ENCODE measurements at places on chromosomes 4 and X.

GRCh38 chrX:131217989-131218388, 71.1 kb downstream of the IGSF1 start:
- DNase-seq: no peak

DNA sequence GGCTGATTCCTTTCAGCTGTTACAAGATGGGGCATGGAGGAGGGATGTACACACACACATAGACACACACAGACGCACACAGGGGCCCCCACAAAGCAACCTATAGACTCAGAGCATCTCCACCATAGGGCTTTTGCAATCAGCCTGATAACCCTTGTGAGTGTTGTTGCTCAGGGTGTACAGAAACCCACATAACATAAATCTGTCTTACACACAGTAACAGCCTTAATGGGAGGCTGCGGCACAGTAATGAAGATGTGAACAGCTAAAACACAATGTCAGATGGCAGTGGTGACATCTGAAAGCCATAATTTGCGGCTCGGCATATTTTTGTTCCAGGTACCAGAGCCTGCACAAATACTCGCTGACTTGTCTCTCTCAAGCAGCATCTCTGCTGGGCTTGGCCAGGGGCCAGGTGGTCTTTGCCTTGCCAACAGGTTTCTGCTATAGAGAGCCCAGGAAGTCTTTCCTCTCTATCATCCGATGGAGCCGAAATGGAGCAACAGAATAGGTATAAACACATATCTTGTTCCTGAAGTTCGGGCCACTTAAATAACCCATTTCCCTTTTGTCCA, 357.2 kb upstream of the GATB start:
- no peak for DNase-seq

DNA sequence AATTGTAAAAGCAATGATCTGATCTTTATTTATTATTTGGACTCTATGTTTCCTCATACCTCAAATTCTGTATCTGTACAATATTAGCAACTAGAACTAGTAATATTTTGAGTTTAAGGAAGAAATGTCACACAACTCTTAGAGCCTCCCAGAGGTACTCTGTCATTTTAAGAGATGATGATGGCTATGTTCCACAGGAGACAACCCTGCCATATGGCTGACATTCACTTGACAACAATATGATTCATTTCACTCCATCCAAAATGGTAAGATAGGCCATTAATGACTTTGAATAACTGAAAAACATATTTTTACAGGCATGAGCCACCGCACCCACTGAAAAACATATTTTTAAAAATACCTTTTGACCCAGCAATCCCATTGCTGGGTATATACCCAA, 190.3 kb downstream of the MAML3 start:
- no peak for DNase-seq

DNA sequence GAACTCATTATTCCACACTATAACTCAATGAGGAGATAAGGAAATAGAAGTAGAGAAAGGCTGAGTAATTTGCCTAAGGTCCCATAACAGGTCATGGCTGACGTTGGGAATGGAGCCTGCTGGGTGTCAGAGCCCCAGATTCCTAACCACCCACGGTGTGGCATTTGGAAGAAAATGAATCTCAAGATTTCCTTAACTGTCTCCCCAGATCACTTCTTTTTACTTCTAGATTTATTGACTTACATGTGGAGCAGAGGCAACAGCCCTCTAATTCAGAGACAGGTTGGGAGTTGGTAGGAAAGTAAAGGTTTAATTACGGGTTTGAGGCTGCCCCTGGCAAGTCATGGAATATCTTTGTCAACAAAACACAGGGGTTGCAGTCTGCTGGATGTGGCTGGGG, 134.0 kb downstream of the ARHGAP10 start:
- DNase-seq: no peak

- no peak for DNase-seq
These were observed 42.5 kb upstream of the LEF1 start for GRCh38 chr4:108210989-108211835.

- DNase-seq: no peak
These were observed 1382.0 kb downstream of the FAM133A start for GRCh38 chrX:95055991-95056390.

GRCh38 chrX:110877326-110877725, 81.7 kb upstream of the CHRDL1 start:
- no peak for DNase-seq

- no peak for DNase-seq
These were observed 40.2 kb upstream of the PPP2R3B start for GRCh38 chrX:426881-427280.

DNA sequence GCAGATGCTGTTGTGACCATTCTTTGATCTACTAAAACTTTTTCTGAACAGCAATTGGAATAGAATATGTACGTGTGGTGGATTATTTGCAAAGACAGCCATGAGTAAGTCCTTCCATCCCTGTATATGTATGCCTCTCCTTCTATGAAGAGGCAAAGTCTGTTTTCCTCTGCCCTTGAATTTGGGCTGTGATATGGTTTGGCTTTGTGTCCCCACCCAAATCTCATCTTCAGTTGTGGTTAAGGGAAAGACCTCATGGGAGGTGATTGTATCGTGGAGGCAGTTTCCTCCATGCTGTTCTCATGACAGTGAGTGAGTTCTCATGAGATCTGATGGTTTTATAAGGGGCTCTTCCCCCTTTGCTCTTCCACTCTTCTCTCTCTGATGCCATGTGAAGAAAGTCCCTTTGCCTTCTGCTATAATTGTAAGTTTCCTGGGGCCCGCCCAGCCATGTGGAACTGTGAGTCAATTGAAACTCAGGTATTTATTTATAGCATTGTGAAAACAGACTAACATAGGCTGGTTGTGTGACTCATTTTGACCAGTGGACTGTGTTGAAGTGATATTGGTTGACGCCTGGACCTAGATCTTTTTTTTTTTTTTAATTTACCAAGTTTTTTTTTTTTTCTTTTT, 108.3 kb upstream of the CAMK2D start:
- DNase-seq: peak; percentile 69

DNA sequence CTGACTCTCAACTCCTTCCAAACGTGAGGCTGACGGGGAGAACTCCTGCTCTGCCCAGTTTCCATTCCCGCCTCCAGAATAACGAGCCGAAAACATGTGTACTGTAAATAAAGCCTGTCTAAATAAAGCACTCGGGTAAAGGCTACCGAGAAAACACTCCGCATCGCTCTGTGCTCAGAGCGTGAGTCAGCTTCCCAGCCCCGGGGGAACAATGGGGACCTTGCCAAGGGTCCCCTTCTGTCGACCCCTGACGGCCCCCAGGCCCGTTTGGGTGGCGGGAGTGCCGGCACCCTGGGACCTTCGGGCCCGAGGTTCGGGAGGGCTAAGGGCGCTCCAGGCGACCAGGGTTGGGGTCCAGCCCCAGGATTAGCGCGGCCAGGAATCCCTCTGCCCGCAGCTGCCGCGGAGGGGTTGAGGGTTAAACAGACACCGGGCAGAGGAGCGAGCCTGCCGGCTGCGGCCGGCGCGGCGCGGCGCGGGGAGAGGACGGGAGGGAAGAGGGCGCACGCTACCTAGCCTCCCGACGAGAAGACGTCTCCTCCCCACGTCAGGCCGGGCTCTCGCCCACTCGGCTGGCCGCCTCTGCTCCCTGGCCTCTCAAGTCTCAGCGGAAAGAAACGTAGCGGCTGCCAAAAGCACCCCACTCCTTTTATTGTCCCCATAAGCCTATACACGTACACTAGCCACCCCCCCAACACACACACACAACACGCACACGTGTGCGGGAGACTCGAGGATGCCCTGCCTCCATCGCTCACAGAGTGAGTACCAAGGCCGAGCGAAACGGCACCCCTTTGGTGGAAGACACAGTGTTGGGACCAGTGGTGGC, 85.5 kb downstream of the BCOR start:
- DNase-seq: peak; percentile 68

- no peak for DNase-seq
These were observed 45.6 kb downstream of the WDR19 start for GRCh38 chr4:39227906-39228305.

- DNase-seq: peak; percentile 15
These were observed 68.2 kb upstream of the NKX1-1 start for GRCh38 chr4:1474126-1475090.

- no peak for DNase-seq
These were observed 31.7 kb downstream of the USP9X start for GRCh38 chrX:41116948-41117347.

GRCh38 chr4:88702782-88703181, 5.2 kb upstream of the NAP1L5 start:
- no peak for DNase-seq

- no peak for DNase-seq
These were observed 46.8 kb upstream of the BCOR start for GRCh38 chrX:40144576-40144975.

GRCh38 chr4:42633605-42634388, 23.1 kb downstream of the ATP8A1 start:
- DNase-seq: no peak

DNA sequence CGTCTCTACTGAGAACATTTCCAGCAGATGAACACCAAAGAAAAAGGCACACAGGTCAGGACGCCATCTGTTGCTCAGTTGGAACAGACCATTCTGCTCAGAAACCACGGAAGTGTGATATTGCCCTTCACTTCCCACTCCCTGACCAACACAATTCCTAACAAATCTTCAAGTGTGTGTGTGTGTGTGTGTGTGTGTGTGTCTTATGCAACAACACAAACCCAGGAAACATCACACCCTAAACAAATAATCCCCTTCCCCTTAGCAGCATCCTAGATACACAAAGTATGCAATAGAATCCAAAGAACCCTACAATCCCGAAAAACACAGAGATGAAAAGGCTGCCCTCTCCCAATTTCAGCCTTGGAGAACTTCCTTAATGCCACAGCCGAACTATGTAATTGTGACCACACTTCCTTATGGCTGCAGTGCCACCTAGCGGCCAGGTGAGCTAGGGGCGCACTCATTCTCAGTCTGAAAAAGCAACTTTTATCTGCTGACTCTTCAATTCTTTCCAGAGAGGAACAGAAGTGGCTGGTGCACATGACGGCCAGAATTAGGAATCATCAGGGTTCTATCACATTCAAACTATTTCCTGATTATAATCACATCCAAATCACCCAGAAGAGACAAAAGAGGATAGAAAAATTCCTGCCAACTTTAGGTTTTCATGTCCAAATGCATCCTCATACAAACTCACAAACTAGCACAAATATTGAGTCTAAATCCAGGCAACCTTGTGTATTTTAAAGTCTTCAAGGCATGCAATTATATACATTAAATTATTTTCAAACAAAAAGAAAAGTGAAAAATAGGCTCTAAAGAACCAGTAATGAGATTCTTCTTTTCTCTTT, 164.9 kb downstream of the DHX15 start:
- DNase-seq: peak; percentile 75

DNA sequence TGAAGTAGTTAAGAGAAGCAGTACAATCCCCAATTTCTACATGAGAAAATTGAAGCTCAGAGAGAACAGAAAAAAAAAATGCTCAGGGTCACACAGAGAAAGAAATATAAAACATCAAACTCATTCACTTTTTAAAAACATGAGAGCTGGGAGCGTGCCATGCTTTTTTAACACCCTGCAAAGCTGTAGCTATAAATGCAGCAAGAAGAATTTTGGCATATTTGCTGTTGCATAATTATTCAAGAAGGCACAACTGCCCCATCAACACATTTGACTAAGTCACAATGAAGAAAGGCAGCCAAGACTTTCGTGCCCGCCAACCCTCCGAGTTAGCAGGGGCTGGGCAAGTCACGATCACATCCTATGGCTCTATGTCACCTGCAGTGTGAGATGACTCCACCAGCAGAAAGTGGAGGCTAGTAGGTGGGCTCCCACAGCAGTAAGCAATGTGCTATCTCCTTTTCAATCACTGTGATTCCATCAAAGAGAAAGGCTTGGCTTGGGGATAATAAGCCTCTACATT, 214.8 kb downstream of the DHX15 start:
- no peak for DNase-seq

- DNase-seq: no peak
These were observed 21.4 kb downstream of the REELD1 start for GRCh38 chr4:146235654-146236177.

DNA sequence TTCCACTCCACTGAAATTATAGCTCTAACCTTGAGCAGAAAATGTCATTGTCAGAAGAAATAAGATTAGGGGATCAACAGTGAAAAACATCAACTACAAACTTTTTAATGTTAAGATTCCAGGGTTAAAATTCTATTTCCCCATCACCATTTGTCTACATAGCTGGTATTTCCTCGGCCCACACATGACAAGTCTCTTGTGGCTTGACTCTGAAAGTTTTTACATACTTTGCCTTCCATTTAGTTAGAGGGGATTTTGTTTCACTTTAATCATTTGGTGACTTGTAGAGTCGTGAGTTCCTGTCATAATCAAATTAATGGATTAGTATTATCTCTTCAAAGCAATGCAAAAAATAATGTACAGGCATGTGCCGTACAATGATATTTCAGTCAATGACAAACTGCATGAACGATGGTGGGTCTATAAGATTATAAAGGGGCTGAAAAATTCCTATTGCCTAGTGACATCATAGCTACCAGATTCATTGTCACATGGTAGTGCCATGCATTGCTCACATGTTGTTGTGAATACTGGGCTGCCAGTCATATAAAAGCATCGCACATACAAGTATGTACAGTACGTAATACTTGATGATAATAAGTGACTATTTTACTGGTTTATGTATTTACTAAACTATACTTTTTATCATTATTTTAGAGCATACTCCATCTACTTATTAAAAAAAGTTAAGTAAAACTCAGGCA, 72.0 kb downstream of the ING2 start:
- DNase-seq: no peak

GRCh38 chr4:37138789-37139188, 105.8 kb upstream of the NWD2 start:
- DNase-seq: no peak

- no peak for DNase-seq
These were observed 46.9 kb downstream of the GYPE start for GRCh38 chr4:143858456-143858855.

DNA sequence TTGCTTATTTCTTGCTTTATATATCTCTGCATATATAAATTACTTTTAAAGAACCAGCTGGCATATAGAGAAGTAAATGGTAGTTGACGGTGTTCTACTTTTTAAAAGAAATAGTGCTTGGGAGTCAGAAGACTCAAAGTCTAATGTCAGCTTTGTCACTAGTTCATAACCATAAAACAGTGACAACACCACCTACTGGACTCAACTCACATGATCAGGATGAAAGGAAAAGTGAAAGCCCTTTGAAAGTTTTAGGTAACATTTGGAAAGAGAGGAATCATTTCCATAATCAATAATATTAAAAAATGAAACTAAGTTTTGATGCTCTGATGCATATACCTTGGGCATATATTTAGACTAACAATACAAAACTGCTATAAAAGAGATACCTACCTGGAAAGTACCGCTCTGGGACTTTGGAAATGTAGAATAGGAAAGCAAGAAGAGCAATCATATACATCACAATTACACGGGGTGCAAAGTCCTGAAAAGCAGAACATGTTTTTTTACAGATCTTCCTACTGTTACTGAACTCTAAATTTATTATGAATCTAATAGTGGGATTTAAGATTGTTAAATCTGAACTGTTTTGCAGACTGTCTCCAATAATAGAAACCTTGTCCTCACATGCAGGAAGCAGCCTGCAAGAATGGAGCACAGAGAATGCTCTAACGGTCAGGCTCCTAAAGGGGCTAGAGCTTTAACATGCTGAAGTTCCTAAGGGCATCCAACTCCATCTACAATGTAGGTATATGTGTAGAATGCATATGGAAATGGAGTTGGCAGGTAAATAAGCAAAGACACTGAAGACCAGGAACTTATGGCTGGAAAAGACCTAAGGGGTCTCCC, 15.6 kb downstream of the PAQR3 start:
- DNase-seq: no peak

Measured in activated T-cell treated with anti-CD3 and anti-CD28 coated beads, Interleukin-2, amount 50 U/mL, for 24 hours (primary cell).